Putamen (tissue), 1 donor: ENCODE measurements at places on chromosomes 3 and 15.

DNA sequence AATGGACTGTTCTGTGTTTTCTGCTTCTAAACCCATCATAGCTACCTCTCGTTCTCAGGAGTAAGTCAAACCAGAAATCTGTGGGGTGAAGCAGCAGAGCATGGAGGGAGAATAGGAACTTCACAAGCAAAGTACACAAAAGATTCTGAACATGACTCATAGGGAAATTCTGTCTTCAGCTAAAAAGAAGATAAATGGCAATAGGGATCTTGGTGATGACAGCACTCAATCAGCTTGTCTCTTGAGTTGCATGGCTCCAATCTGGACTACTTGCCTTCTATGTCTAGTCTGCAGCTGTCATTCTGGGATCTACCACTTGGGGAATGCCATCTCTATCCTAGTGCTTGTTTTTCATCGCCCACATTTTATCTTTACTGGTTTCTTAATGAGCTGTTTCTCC lies 13.5 kb upstream of the GRAMD1C start:
- no peak for DNase-seq

GRCh38 chr15:72562878-72563277 lies 88.7 kb downstream of the ARIH1 start:
- DNase-seq = no peak

DNA sequence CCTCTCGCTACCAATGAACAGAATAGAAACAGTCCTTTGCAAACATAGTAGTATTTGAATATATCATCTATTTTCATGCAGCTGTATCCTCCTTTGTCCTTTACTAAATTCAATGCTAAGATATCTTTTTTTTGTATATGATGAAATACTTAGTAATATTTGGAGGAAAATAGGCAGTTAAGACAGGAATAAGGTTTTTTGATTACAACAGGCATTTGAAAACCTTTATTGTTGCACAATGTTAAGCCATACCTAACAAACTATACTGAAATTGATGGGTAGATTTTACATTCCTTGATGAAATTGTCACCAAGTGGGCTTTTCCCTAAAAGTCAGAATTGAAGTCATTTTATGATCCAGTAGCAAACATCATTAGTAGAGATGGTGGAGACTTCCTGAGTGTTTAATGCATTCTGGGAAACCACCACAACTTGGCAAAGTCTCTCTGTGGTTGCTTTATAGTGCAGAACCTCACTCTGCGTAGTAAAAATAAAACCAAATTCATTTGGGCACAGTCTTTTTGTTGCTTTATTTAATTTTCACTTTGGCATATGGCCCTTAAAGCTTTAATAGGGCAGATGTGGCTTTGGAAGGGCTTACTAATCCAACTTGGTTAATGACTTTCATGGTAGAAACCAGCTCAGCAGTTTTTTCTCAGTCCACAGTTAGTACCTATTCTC lies 216.0 kb downstream of the DIPK2A start:
- DNase-seq = no peak

DNA sequence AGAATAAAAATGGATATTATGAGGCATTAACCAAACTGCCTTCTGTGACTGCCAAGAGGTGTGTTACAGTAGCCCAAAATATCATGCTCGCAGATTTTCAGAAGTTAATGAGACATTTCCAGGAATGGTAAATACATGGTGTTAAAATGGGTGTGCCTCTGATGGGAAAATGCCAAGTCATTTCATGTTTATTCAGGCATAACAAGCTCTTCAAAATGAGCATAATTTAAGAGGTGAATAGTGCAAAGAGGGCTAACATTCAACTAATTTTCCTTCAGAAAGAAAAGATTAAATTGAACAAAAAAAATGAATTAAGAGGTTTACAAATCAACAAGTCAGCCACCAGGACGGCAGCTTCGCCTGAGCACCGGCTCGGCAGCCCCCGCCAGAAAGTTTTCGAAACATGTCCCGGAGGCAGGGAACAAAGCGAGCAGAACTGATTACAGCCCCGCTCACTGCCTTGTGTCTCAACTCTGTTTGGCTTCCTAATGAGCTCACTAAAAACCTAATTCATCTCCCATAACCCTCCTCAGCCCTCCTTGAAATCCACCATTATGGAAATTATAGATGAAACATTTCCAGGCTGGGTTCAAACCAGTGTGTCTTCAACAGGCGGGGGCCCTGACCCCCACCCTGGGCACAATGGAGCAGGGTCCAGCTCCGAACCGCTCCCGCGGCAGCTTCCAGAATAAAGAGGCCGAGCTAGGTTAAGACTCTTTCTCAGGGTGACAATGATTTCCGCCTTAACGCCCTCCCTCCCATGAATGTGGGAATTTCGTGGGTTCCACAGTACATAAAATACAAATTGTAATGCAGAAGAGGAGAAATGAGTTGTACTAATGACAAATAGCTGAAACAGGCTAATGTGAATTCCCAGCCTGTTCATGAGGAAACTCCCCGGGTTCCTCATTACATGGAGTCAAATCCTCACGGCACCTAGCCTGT lies 43.9 kb downstream of the MEIS2 start:
- no peak for DNase-seq
